Activated CD4-positive, alpha-beta T cell treated with anti-CD3 and anti-CD28 coated beads, Interleukin-2, amount 50 U/mL, for 48 hours (primary cell): ENCODE measurements at places on chromosomes 5 and 9.

- DNase-seq: no peak
Observed at GRCh38 chr5:136750224-136750862, 385.0 kb upstream of the TRPC7 start.

DNA sequence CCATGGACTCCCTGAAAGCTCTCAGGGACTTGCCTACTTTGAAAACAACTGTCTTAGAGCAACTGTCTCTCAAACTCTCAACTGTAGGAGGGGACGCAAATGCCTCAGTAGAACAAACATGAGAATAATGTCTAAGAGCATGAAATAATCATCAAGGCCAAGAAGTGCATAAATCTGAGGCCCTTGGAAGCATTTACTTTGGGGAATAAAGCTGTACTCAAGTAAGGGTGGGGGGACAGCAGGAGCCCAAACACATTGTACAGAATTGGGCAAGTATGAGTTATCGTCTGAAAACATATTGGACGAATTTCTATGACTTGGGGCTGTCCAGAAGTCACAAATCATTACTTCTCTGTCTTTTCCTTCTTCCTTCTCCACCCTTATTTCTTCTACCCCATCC, 96.3 kb upstream of the HMHB1 start:
- no peak for DNase-seq

DNA sequence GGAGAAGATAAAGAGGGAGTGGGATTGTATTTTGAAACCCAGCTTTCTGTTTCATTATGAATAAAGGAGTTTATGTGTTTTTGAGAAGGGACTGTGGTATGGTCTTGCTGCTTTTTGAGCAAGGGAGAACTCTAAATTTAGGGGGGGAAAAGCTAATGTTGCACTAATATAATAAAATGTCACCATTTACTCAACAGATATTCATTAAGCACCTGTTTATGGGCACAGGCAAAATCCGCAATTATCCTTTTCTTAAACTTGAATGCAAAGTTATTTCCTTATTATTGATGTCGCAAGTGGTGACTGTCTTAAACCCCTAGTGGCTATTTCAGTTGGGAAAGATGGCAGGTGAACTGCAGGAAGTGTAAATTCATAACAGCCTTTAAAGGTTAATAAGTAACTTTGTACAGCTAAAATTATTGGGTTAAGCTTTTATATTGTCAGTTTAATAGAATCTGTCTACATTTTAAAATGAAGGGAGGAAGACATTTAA, 1.5 kb downstream of the CDC42SE2 start:
- no peak for DNase-seq

- DNase-seq: no peak
Observed at GRCh38 chr9:86768020-86768419, 179.3 kb downstream of the GAS1 start.

DNA sequence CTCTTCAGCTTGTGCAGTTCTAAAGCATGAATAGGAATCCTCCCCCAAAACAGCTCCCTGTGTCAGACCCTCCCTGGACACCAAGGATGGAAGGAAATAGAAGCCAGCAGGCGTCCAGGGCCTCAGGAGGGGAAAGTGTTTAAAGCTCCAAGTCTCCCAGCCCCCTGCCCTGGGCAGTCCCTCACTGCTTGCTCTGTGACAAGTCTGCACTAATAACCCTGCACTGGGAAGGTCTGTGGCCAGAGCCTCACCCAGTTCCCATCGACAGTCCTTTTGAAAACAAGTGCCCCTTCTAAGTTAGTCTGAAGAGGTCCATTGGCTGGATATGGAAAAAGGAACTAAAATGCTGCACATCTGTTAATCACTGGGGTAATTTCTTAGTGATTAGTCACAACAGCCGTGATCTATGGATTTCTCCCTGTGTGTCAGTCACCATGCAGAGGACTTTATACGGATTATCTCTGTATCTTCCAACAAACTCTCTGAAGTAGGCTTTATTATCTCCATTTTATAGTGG, 195.3 kb downstream of the FBXL7 start:
- DNase-seq: no peak

- no peak for DNase-seq
Observed at GRCh38 chr5:179404321-179405053, 59.2 kb upstream of the ADAMTS2 start.

DNA sequence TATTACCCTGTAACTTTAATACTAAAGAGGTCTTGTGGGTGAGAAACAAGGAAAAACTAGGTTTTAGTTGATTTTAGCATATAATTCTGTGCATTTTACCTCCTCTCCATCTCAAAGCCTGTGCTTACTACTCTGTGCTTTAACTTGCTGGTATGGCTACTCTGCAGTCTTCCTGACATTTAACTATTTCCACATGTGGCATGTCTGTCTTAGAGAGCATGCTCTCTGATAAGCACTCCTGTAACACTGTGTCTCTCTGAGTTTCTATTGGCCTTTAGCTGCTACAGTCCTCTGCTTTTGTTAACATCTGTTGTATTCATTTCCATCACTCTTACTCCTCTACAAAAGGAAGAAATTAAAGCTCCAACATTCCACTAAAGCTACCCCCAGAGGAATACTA, 418.3 kb downstream of the RAB3C start:
- no peak for DNase-seq

GRCh38 chr9:122183501-122183900, 23.8 kb downstream of the MORN5 start:
- DNase-seq: no peak

DNA sequence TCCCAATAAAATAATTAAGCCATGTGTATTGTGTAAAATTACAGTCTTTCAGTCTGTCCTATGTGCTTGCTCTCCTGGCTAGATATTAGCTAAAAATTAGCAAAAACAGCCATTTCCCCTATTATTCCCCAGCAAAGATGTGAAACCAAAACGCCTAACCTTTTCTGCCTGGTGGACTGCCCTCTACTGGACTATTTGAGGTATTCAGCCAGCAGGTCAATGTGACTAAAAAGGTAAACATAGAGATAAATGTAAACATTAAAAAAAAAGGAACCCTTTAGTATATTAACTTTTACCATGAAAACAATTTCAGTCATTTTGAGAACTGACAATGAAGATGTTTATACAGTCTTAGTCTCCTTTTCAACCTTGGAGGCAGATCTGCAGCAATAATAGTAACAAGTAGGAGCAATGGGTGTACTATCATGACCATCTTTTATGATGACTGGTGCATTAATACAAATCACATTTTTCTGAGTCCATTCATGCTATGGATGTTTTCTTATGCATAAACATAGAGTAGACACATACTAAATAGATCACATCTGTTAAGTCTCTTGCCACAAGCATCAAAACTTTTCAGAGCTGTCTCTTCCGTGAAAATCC, 10.1 kb downstream of the ATG12 start:
- no peak for DNase-seq

DNA sequence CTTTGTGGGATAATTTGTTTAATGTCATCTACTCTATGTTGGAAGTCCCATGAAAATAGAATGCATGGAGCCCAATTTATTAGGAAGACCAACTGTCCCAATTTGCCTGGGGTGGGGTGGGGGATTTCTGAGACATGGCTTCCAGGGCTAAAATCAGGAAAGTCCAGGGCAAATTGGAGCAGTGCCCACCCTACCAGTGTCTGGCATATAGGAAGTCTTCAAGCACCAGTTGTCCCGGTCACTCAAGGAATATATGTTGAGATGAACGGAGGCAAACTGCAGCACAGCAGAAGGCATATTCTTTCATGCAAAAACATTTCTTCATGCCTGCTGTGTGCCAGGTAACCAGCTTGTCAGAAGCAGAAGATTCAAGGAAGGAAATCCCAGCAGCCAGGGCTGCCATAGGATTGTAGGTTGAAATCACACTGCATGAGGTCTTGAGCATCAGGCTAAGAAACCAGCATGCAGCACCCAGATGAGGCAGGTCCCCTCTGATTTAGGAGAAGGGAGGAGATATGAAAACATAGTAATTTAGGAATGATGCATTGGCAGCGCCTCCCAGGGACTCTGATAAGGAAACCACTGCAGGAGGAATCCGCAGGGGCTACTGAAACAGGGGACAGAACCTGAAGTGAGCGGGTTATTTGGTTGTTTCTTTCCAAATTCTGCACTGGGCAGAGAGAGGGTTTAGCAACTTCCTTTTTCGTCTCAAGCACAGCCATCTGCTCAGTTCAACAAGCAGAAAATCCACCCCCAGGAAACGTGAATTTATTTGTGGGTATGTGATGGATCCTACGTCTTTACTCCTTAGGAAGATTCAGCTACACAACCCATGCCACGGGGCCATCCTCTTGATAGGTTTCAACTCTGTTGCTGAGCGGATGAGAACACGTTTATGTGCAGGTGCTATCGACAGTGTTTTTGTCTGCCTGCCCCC, 112.6 kb upstream of the CPEB4 start:
- no peak for DNase-seq

DNA sequence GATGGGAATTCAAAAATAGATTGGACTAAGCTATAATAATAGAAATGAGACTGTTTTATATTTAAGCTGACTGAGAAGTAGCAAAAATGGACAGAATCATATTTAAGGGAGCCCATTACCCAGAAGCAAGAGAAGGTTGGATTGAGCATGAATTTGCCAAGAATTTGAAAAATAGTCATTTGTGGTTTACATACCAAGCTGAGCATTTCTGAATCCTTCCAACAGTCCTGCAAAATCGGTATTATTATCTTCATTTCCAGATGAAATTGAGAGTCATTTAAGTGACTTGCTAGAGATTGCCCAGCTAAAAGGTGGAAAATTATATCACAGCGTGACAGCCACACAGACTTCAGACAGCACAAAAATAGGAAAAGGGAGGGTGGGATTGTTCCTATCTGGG, 48.4 kb downstream of the TNFSF15 start:
- no peak for DNase-seq

- no peak for DNase-seq
Observed at GRCh38 chr5:176889321-176890280, 9.5 kb downstream of the HK3 start.

DNA sequence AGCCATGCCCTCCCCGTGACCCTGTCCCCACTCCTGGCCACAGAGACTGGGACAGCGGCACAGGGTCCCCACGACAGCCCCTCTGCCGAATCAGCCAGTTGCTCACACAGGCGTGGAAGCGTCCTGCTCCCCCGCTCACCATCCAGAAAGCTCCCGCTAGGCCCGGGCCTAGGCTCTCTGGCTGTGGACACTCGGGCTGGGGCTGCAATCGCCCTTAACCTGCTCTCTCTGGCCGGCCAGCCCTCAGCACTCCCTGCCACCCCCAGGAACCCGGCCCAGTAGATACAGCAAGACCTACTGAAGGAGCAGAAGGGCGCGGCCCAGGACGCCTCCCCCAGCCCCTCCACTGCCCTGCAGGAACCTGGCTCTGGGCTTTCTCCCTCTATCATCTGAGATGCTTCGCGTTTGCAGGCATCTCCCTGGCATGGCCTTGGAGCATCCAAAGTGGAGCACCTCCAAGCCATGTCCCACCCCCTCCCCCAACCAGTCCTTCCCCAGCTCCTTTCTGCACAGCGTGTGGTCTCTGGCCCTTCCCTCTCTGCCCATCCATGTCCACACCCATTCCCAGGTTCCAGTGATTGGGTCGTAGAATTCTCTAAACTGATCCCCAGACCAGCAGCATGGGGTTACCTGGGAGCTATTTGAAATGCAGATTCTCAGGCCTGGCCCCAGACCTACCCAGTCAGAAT, 113.7 kb upstream of the LMX1B start:
- DNase-seq: no peak

- DNase-seq: no peak
Observed at GRCh38 chr5:143208781-143209510, 194.5 kb downstream of the NR3C1 start.

DNA sequence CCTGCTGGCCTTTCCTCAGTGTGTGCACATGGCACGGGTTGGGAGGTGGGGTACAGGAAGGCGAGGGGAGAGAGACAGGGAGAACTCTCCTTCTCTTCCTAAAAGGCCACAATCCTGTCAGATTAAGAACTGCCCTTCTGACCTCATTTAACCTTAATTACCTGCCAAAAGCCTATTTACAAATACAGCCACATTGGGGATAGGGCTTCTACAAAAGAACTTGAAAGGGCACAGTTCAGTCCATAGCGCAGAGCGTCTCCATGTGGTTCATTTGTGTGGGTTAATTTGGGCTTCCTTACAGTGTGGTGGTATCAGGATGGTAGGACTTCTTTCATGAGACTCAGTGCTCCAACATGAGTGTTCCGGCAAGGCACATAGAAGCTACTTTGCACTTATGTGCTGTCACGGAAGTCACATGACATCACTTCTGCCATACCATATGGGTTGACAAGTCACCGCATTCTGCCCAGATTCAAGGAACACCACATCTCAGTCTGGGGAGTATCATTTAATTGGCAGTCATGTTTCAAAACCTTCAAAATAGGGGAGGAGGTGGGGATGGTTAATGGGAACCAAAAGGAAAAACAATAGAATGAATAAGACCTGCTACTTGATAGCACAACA, 46.8 kb downstream of the NLN start:
- DNase-seq: no peak

DNA sequence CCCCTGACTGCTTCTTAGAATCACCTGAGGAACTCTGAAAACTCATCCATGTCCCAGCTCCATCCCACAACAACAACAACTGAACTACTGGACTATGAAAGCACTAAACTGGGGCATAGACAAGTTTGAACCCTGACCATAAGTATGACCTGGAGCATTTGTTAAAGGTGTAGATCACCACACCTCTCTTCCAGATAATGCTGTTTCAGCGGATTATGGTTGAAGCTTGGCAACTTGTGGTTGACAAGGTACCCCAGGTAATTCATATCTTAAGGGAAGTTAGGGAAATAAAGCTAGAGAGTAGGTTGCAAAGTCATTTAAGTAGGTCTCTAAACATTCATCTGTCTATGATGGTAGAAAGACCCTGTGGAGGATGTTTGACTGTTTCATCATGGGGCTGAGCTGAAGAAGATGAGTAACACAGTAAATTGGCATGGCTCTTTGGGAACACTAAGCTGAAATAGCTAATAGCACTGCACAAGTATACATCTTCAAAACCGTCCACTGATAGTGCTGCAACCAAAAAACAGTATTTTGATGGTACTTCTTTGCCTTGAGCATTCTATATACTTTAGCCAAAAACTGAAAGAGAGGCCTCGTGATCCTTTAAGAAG, 80.2 kb downstream of the TMEM174 start:
- no peak for DNase-seq

DNA sequence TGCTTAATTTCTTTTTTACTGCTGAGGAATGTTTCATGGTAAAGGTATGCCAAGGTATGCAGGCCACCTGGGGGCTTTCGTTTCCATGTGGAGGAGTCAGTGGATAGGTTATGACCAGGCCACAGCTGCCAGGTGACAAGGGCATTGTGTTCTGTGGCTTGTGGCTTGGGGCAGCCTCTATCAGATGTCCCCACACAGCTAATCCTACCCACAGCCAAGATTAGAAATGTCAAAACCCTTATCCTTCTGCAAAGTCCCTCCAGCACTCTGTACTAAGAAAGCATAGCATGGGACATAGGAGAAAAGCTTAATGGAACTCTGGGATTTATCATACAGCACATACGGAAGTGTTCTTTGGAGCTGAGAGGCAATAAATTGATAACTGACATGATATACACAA, 171.2 kb upstream of the S1PR3 start:
- DNase-seq: no peak
